ENCODE measurements at places on chromosomes 4 and X.

GRCh38 chr4:129578336-129578735 lies 482.4 kb downstream of the C4orf33 start:
- DNase-seq = no peak

- no peak for DNase-seq
These were observed 92.2 kb upstream of the MTM1 start for GRCh38 chrX:150476164-150476699.

GRCh38 chr4:123750044-123750443 lies 353.4 kb downstream of the SPRY1 start:
- DNase-seq = peak; percentile 68

DNA sequence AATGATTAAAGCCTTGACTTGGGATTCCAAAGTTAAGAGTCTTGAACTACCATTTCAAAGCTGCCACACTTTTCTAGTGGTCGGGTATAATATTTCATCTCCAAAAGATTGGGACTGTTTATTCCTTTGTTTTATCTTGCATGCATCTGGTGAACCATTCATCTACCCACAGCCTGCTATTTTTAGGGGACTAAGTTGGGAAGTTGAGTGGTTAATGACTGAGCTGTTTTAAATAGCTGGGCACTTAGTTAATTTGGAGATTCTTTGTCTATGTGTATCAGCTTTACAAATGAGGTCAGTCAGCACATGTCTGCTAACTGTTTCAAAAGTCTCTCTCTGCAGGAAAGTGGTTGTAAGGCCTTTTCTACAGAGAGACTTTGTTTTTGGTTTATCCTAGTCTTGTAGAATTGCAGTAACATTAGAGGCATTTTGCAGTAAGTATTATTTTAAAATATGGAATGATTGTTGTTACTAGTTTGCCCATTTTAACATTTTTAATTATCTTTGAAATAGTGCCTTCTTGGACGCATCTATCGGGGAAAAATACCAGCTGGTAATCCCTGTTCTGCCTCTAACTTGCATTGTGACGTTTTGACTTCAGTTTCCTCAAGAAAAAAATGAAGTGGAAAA lies 8.2 kb downstream of the BMP2K start:
- no peak for DNase-seq

- no peak for DNase-seq
These were observed 236.6 kb downstream of the DCHS2 start for GRCh38 chr4:154254999-154255398.

- peak; percentile 92 for DNase-seq
These were observed 63.5 kb downstream of the GPC3 start for GRCh38 chrX:133921764-133922389.

DNA sequence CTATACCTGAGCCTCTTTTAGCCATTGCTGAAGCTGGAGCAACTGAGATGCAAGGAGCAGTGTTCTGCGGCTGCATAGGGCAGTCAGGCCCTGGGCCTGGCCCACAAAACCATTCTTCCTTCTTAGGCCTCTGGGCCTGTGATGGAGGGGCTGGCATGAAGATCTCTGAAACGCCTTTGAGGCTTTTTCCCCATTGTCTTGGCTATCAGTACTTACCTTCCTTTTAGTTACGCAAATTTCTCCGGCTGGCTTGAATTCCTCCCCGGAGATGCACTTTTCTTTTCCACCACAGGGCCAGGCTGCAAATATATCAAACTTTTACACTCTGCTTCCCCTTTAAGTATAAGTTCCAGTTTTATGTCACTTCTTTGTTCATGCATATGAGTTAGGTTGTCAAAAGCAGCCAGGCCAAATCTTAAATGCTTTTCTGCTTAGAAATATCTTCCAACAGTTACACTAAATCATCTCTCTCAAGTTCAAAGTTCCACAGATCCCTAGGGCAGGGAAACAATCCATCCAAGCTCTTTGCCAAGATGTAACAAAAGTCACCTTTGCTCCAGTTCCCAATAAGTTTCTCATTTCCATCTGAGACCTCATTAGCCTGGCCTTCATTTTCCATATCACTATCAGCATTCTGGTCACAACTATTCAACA lies 194.4 kb upstream of the PCDH7 start:
- peak; percentile 2 for DNase-seq

DNA sequence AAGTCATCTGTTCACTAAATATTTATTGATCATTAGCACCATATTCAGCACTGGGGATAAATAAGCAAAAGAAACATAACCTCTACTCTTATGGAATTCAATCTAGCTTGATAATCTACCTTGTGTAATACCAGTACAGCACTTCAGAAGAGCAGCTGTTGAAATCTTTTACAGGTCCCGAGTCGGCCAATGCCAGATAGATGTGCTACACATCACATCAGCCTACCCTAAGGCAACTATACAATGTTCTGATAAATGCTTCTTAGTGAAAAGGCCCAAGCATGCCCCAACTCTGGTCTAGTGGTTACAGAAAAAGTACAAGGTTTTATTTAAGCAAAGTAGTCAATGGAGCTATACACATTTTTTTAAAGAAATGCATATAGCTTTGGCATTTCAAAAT lies 68.7 kb downstream of the MAPK10 start:
- no peak for DNase-seq

DNA sequence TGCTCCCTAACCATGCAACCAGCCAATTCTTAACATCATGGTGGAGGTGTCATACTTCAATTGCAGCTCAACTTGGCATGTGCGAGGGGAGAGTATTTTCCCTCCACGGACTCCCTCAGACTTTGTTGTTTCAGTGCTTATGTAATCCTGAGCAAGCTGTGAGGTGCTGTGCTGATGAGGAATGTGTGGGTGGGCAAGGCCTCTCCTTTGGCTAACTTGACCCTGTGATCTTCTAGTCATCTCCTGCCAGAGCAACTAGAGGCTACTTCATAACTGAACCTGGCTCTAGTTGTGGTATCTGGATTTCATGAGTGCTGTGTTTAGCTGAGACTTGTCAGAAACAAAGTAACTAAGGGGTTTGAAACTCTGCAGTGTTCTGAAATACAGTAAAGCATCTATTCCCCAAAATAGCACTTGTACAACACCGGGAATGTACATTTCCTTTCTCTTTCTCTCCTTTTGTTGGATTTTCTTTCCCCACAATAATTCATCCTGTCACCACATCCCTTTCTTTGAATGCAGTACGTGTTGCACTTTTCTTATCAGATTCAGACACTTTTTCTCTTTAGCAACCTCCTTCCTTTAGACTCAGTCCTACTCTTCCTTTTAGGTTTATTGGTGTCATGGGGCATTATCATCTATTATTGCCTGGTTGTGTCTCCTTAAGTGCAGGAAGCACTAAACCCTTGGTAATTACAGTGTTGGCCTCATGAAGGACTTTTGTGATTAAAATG lies 415.2 kb upstream of the NR3C2 start:
- DNase-seq = no peak

- no peak for DNase-seq
These were observed 87.6 kb upstream of the SLC4A4 start for GRCh38 chr4:71251261-71251660.

DNA sequence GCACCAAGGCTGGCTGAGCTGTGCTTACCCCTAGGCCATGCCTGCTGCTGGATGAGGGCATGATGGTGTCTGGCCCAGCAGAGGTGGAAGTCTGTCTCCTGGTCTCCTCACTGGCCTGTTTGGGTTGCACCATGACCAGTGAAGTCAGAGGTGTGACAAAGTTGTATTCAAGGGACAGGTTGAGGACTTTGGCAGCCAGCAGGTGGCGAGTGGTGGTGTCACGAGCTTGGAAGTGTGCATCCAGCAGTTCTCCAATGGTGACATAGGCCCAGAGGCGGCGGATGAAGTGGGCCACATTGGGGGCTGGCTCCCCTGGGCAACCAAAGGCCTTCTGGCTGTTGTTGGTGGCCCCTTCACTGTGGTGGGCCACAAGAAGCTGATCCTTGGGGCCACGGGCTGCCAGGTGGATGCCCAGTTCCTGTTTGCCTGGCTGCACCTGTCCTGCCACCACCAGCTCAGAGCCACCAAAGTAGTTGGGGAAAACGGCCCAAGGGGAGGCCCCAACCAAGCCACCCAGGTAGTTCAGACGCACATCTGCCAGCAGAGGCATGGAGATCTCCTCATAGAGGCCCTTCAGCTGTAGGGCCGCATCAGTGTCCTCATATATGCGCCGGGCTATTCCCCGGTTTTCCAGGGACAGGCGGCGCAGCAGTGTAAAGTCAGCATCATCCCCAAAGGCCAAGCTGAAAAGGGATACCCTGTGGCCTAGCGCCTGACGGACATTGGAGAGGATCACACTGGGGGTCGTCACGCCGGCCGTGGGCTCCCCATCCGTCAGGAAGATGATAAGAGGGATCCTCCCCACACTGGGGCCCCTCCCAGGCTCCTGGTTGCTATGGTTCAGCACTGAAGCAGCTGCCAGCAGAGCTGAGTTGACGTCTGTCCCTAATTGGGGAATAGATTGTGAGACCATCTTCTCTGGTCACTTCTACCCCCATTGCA lies 39.7 kb downstream of the ITIH6 start:
- no peak for DNase-seq

GRCh38 chr4:102598086-102598761 lies 97.1 kb downstream of the NFKB1 start:
- no peak for DNase-seq

DNA sequence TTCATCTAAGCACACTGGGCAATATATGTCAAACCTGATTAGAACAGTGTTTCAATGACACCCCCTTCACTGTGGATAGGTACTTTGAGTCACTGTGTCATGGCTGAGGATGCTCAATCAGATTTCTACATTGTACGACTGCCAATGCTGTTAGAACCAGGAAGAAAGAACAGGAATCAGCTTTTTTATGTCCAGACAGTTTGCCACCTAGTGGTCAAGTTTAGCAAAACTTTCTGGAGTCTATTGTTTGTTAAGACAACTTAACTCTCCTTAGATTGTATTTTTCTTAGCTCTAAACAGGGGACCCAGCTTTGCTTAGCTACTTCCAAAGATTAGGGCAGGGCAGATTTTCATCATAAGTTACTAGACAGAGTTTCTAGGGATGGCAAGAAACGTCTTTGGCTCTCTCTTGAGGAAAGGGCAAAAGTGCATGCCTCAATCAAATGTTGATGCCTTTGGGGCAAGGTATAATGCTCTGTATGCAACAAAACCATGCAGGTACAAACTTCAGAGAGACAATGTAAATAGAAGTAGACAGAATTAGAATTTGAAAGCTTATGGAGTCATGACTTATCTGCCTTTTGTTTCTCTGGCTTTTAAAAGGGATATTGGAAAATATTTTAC lies 40.5 kb upstream of the BMP3 start:
- DNase-seq = peak; percentile 27

- DNase-seq = no peak
These were observed at the start of gene ALB for GRCh38 chr4:73404042-73404441. ALB (plus strand) TSS chr4:73404287; CDS start chr4:73404328, 41 bp downstream.
